Tibial artery (tissue), 4 donors: ENCODE measurements at places on chromosomes 7 and 10.

DNA sequence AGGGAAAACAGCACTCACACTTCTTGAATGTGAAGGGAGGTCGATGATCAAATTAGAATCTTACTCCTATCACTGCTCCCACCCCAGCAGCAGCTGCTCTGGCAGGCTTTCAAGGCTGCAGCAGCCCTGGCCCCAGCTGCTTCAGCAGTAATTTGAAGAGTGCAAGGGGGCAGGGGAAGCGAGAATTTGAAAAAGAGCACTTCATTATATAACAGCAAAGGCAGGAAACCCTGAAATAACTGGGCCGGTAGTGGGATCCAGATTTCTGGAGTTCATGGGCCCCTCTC, 44.9 kb downstream of the MYPN start:
- H3K4me3 ChIP-seq, result no peak overlapping the region
- H3K36me3 ChIP-seq, result no peaks in the 10 kb centered on the region
- H3K27ac ChIP-seq, result peak overlapping the region; percentile 13

- H3K4me1 ChIP-seq, result no peaks in the 10 kb centered on the region
- no peak for DNase-seq
- no peak overlapping the region for H3K27ac ChIP-seq
- no peaks in the 10 kb centered on the region for H3K36me3 ChIP-seq
These were observed 11.0 kb upstream of the CRPPA start for GRCh38 chr7:16432425-16432731.

- H3K27ac ChIP-seq, result peak overlapping the region; percentile 58
- H3K4me3 ChIP-seq, result no peak overlapping the region
- H3K27me3 ChIP-seq, result no peaks in the 10 kb centered on the region
- peaks cover 23% of the 10 kb centered on the region for H3K4me1 ChIP-seq
- H3K36me3 ChIP-seq, result no peaks in the 10 kb centered on the region
These were observed 86.0 kb upstream of the ANKRD1 start for GRCh38 chr10:91006752-91007346.

DNA sequence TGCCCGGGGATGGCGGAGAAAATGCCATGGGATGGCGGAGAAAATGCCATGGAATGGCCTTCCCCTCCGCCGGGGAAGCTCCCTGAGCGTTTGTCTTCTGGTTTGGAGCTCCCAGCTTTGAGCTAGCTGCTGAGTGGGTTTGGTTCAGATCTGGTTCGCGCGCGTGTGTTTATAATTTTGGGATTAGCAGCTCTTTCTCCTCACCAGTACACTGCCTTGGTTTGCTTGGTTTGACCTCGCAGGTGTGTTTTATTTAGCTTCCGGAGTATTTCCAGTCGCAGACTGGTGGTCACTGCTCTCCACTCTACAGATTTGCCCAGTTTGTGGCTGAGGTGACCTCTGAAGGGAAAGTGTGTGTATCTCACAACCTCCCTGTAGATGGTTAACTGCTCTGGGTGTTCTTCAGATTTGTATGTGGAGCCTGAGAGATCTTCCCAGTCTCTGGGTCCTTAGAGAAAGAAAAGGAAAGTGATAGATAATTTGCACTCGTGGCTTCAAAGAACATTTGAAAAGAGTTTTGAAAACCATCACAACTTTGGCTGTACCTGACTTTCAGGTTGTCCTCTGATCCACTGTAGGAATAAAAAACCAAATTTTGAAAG, 597 bp downstream of the ZNF277 start:
- H3K4me3 ChIP-seq, result peak overlapping the region; percentile 91
- no peak for DNase-seq
- peaks cover 34% of the 10 kb centered on the region for H3K4me1 ChIP-seq
- H3K36me3 ChIP-seq, result no peaks in the 10 kb centered on the region
- H3K27me3 ChIP-seq, result no peaks in the 10 kb centered on the region

- H3K4me1 ChIP-seq, result no peaks in the 10 kb centered on the region
- no peak overlapping the region for H3K27ac ChIP-seq
- H3K36me3 ChIP-seq, result no peaks in the 10 kb centered on the region
- H3K27me3 ChIP-seq, result peaks cover 3% of the 10 kb centered on the region
- DNase-seq, result no peak
- no peak overlapping the region for H3K4me3 ChIP-seq
These were observed 40.4 kb downstream of the ASAH2 start for GRCh38 chr10:50210876-50211275.

DNA sequence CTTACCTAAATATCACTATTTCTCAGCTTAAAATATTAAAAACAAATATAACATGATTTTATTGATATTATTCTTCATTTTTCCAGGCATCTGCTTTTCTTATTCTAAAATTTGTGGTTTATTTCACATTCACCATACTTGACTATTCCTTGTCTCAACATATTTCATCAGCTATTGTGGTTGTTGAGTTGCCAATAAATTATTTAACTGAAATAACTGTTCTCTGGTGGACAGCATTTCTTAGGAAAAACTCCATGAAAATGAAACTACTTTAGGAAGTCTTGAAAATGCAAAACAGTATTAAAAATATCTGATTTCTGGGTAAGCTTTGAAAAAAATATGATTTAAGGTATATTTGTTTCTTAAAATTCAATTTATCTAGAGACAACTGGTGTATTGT, 122.9 kb upstream of the SEMA3A start:
- H3K4me3 ChIP-seq, result no peak overlapping the region
- H3K27me3 ChIP-seq, result no peaks in the 10 kb centered on the region
- no peaks in the 10 kb centered on the region for H3K36me3 ChIP-seq
- H3K4me1 ChIP-seq, result no peaks in the 10 kb centered on the region
- no peak for DNase-seq
- H3K27ac ChIP-seq, result no peak overlapping the region

DNA sequence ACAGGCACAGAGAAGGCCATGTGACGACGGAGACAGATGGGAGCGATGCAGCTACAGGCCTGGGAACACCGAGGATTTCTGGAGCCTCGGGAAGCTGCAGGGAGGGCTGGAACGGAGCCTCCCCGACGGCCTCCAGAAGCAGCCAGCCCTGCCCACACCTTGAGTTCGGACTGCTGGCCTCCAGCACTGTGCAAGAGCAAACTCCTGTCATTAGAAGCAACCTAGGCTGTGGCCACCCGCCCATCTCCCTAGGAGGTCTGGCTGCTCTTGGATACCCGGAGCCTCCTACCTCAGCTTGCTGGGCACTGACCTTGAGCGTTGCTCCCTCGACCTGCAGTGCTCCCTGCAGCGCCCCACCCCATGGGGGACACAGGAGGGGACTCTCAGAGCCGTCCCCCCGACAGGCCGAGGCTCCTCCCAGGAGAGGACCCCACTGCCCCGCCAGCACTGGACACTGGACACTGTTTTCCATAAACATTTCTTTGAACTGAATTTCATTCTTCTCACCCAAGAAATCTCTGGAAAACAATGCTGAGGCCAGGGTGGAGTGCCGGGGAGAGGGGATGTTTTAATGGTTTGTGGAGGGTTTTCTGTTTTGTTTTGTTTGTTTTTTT, 22.5 kb upstream of the TNRC18 start:
- DNase-seq, result no peak
- H3K27me3 ChIP-seq, result no peaks in the 10 kb centered on the region
- no peak overlapping the region for H3K4me3 ChIP-seq
- no peaks in the 10 kb centered on the region for H3K36me3 ChIP-seq
- peaks cover 8% of the 10 kb centered on the region for H3K4me1 ChIP-seq
- no peak overlapping the region for H3K27ac ChIP-seq

DNA sequence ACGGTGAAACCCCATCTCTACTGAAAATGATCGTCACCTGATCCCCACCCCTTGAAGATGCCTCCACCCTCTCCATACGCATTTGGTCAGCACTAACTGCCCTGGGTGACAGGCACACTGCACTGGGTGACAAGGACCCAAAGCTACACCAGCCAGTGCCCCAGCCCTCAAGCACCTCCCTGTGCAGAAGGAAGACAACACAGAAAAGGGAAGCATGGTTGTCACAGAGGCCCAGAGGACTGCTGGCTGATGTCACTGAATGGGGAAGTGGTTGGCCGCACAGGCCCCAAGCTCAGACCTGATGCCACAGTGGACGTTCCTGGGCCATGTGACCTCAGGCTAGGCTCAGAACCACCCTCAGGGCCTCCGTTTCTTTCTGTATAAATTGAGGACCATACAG, 4.2 kb upstream of the PILRA start:
- no peak overlapping the region for H3K27ac ChIP-seq
- H3K36me3 ChIP-seq, result peaks cover 8% of the 10 kb centered on the region
- peaks cover 3% of the 10 kb centered on the region for H3K4me1 ChIP-seq

GRCh38 chr7:74183653-74184450, 9.7 kb downstream of the EIF4H start:
- no peaks in the 10 kb centered on the region for H3K27me3 ChIP-seq
- H3K4me1 ChIP-seq, result no peaks in the 10 kb centered on the region
- no peak overlapping the region for H3K27ac ChIP-seq
- no peak overlapping the region for H3K4me3 ChIP-seq
- DNase-seq, result no peak

GRCh38 chr10:72087969-72088888, at the start of gene SPOCK2:
Gene SPOCK2, minus strand, starts transcription at chr10:72088551. Its CDS starts 223 bp downstream, at chr10:72088328.
- DNase-seq, result no peak
- peaks cover 8% of the 10 kb centered on the region for H3K36me3 ChIP-seq
- H3K4me1 ChIP-seq, result no peaks in the 10 kb centered on the region
- peak within 1 kb of the TSS; percentile 41 for H3K4me3 ChIP-seq
- no peak within 1 kb of the TSS for H3K27ac ChIP-seq

DNA sequence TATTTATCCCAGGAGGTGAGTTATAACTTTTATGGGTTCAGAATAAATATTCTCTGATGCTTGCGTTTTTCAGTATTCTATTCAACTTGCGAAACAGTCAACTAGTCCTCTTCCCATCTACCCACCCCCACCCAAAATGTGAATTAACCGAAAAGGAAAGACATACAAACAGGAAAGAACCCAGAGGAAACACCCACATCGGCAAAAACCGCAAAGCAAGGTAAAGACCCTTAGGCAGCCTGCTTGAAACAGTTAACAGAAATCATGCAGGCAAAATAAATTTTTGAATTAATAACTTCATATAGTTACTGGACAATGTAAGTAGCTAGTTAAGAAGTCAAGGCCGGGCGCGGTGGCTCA, 5.4 kb downstream of the ZC3HAV1 start:
- no peaks in the 10 kb centered on the region for H3K27me3 ChIP-seq
- no peaks in the 10 kb centered on the region for H3K36me3 ChIP-seq
- H3K4me1 ChIP-seq, result peaks cover 36% of the 10 kb centered on the region
- DNase-seq, result no peak
- H3K27ac ChIP-seq, result no peak overlapping the region
- no peak overlapping the region for H3K4me3 ChIP-seq

DNA sequence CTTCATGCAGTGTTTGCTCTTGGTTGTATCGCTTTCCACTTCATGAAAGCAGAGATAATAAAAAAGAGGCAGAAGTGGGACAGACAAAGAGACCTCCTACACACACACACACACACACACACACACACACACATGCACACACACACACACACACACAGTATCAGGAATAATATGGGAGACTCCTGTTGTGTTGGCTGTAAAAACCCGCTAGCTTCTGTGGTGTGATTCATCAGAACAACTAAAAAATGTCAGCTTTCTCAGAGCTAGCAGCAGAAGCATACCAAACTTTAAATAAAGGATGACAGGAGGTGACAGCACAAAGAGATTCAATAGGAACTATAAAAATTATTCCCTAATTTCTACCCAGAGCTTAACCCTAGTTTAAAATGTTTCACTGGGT, 148.2 kb upstream of the LRRTM3 start:
- DNase-seq, result no peak
- H3K27ac ChIP-seq, result no peak overlapping the region
- H3K4me3 ChIP-seq, result no peak overlapping the region
- H3K36me3 ChIP-seq, result no peaks in the 10 kb centered on the region

DNA sequence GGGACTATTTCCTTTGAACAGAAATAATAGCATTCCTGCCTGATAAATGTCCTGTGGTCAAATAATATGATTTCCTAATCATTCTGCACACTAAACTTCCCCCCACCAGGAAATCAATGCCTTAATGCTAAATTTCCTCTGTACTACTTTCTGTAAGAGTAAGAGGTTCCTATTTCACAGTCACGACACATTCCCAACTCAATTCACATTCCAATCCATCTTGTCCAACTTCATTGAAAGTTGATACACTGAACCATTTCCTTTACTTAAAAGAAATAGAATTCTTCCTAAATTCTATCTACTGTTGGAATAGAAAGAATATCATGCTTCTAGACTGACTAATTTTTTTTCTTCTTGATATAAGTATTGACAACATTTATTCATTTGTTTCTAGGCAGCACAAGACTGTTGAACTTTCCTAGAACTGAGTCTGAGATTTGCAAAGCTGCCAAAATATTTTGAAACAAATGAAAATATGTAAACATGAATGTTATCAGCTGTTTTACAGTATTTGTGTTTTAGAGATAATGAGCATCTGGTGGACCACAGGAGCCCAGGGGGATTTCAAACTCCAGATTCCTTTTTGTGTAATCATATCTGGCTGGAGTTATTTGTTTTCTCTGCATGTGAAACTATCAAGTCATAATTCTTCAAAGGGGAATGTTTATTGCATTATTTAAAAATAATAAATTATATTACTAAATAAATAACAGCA, 121.5 kb downstream of the TPST1 start:
- no peaks in the 10 kb centered on the region for H3K27me3 ChIP-seq
- no peaks in the 10 kb centered on the region for H3K36me3 ChIP-seq
- no peak overlapping the region for H3K27ac ChIP-seq
- H3K4me3 ChIP-seq, result no peak overlapping the region
- H3K4me1 ChIP-seq, result no peaks in the 10 kb centered on the region

GRCh38 chr7:155261031-155261985, 36.4 kb upstream of the INSIG1 start:
- no peaks in the 10 kb centered on the region for H3K36me3 ChIP-seq
- H3K4me1 ChIP-seq, result peaks cover 23% of the 10 kb centered on the region
- H3K27ac ChIP-seq, result no peak overlapping the region
- H3K27me3 ChIP-seq, result peaks cover 25% of the 10 kb centered on the region
- H3K4me3 ChIP-seq, result no peak overlapping the region
- DNase-seq, result no peak

GRCh38 chr10:129891806-129892205, 72.3 kb downstream of the EBF3 start:
- no peaks in the 10 kb centered on the region for H3K36me3 ChIP-seq
- H3K4me3 ChIP-seq, result no peak overlapping the region

- H3K4me1 ChIP-seq, result no peaks in the 10 kb centered on the region
- no peaks in the 10 kb centered on the region for H3K27me3 ChIP-seq
- no peaks in the 10 kb centered on the region for H3K36me3 ChIP-seq
- DNase-seq, result no peak
- no peak overlapping the region for H3K27ac ChIP-seq
- no peak overlapping the region for H3K4me3 ChIP-seq
These were observed 157.3 kb upstream of the NPVF start for GRCh38 chr7:25385506-25386136.

- no peaks in the 10 kb centered on the region for H3K4me1 ChIP-seq
- H3K27ac ChIP-seq, result no peak overlapping the region
- H3K4me3 ChIP-seq, result no peak overlapping the region
- no peak for DNase-seq
- no peaks in the 10 kb centered on the region for H3K36me3 ChIP-seq
These were observed 75.1 kb upstream of the SMNDC1 start for GRCh38 chr10:110379831-110380230.

GRCh38 chr10:91616137-91616536, 16.7 kb downstream of the PPP1R3C start:
- H3K4me3 ChIP-seq, result no peak overlapping the region
- peaks cover 25% of the 10 kb centered on the region for H3K36me3 ChIP-seq
- peaks cover 34% of the 10 kb centered on the region for H3K4me1 ChIP-seq
- DNase-seq, result no peak

GRCh38 chr7:27962273-27962672, 218.3 kb downstream of the JAZF1 start:
- H3K4me3 ChIP-seq, result no peak overlapping the region
- no peaks in the 10 kb centered on the region for H3K36me3 ChIP-seq
- no peak for DNase-seq
